ENCODE measurements at places on chromosomes 16 and 17.

DNA sequence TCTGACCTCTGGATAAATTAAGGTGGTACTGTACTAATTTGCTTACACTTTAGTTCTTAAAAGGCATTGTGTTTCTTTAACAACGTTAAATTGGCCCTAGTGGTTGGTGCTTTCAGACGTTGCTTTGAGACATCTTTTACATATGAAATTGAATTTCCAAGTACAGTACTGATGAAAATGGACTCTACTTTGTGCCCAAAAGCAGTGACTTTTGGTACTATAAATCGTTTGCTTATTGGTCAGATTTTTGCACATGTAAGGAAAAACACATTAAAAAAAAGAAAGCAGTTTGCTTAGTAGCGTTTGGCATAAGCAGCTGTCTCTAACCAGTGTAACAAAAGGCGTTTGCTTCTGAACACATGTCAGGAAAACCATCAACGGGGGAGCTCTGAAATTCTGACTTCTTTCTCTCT, 139.6 kb downstream of the CDK5R1 start:
- DNase-seq, result no peak

- no peak for DNase-seq
Observed at GRCh38 chr17:79728908-79729471, 1.8 kb upstream of the ENPP7 start.

GRCh38 chr17:20961586-20961985, 81.2 kb downstream of the USP22 start:
- no peak for DNase-seq

DNA sequence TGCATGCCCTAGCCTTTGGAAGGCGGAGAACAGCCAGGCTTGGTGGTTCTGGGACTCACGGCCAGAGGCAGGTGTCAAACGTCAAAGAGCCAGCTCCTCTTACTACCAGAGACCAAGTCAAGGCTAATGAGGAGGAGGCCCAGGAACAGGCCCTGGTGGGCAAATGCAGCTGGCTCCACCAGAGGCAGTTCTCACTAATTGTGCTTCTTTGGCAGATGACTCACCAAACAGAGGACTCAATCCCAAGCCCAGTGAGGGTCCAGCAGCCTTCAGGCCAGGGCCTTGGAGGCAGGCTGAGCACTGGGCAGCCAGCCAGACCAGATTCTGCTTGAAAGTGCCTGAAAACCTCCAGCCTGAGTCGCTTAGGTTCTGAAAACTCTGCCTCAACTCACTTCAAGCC, 336.5 kb upstream of the CDH5 start:
- no peak for DNase-seq

GRCh38 chr16:64656471-64656870, 465.4 kb downstream of the CDH11 start:
- no peak for DNase-seq

GRCh38 chr16:74874912-74875546, 100.4 kb upstream of the FA2H start:
- no peak for DNase-seq

GRCh38 chr17:44147812-44148211, 6.1 kb downstream of the HROB start:
- DNase-seq, result no peak

GRCh38 chr17:1617620-1618174, 10.9 kb downstream of the SLC43A2 start:
- no peak for DNase-seq

- no peak for DNase-seq
Observed at GRCh38 chr17:48500435-48501426, 30.1 kb downstream of the HOXB1 start.

- no peak for DNase-seq
Observed at GRCh38 chr16:86631444-86631843, 53.1 kb downstream of the FOXL1 start.

GRCh38 chr17:17201907-17202306, 4.2 kb downstream of the PLD6 start:
- no peak for DNase-seq

DNA sequence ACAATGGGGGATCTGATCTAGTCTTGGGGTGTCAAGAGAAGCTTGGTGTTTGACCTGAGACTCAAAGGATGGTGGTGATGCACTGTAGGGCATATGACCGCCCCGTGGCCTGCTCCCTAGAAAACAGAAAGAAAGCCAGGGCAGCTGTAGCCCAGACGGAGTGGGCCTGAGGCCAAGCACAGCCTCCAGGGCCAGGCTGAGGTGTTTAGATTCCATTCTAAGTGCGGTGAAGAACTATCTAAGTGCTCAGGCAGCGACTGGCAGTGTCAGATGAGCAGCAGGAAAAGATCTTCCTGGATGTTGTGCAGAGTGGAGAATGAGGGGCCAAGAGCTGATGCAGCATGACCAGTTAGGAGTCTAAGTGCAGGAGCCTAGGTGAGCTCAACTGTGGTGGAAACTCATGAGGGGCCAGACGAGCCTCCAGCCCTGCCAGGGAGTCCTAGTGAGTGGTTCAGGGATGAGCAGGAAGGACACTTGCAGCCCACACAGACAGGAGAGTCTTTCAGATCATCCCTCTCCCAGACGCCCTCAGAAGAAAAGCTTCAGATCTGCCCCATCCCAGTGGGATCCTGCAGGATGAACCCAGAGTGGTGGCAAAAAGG, 314.2 kb upstream of the CCL2 start:
- no peak for DNase-seq

DNA sequence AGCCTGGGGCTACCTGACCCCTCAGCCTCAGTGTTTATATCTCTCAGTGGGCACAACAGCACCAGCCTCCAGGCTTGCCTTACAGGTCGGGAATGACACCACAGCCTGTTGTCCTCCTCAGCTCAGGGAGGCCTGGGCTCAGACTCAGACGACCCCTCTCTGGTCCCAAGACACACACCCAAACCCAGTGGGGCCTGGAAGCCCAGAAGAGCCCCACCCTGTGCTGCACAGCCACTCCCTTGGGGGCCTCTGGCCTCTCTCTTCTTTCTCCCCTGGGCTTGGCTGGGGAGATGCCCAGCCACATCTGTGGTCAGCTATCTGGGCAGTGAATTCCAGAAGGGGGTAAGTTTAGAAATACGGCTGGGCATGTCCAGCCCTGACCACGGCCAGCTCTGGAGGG, 2.4 kb downstream of the NATD1 start:
- DNase-seq, result no peak

- no peak for DNase-seq
Observed at GRCh38 chr16:79328402-79329165, 272.0 kb downstream of the MAF start.

DNA sequence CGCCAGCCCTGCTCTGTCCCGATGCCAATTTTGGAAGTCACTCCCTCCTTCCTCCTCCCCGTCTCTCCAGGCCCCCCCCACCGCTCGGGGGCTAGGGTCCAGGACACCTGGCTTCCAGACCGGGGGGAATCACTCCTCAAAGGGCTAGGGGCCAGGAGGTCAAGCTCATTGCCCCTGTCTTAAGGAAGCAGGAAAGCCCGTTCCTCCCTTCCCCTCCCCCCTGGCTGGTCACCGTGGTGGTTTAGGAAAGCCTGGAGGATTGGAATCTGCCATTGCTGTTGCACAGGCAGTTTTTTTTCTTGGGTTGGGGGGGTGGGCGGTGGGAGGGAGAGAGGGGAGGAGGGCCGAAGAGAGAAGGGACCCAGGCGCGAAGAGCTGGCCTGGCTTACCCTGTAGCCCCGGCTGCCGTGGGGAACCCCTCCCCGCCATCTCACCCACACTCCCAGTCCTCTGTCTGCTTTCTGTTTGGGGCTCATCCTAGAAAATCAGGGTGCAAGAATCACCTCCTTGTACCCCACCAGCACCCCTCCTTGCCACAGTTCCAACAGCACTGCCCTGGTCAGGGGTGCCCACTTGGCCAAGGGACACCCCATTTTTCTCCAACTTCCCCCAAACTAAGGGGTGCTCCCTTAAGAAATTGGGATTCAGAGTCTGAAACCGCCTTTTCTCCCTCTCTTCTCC, 2.9 kb upstream of the BCL6B start:
- no peak for DNase-seq

DNA sequence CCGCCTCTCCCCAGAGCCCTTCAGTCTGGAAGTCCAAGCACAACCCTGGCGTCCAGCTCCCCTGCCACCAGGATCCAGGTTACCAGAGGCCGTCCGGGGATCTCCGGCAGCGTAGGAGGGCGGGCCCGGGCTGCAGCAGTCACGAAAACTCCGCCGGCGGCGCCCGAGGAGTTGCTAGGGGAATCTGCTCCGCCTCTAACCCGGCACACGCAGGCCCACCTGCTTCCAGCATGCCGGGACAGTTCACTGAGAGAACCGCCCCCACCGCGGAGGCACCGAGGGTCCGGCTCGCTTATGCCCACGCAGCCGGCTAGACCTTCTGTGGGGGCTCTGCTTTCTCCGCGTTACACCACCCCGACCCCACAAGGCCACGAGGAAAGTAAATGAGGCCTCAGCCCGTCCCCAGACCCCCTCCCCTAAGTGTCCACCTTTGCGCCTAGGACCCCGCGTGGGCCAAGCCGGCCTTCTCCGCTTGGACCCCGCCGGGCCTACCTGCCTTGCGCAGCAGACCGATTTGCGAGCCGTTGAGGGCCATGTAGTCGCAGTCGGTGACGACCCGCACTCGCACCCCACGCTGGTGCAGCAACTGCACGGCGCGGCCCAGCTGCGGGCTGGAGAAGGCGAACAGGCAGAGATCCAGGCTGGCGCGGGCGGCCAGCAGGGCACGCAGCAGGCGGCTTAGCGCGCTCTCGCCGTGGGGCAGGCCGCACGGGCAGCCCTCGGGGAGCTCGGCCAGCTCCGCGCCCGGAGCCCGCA, 587 bp downstream of the PLD6 start:
- DNase-seq, result no peak

GRCh38 chr16:48197294-48197693, 41.5 kb upstream of the ABCC12 start:
- DNase-seq, result no peak

- no peak for DNase-seq
Observed at GRCh38 chr17:4425398-4425797, 8.3 kb upstream of the SPNS3 start.

DNA sequence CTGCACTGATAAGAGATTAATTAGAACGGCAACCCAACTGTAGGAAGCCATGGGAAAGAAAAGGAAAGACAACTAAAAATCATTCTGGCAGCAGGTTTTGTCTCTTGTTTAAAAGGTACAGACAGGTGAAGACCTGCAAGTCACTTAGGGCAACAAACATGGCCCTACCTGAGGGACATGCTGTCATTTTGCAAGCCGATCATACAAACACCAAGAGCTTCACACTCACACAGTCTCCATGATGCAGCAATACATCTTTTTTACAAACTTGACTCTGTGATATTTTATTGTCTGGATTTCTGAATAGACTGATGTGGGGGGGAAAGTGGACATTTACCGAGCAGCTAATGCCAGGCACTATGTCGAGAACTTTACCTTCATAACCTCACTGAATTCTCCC, 101.8 kb downstream of the PARN start:
- no peak for DNase-seq

- no peak for DNase-seq
Observed at GRCh38 chr16:9536905-9537304, 445.5 kb downstream of the HAPSTR1 start.

DNA sequence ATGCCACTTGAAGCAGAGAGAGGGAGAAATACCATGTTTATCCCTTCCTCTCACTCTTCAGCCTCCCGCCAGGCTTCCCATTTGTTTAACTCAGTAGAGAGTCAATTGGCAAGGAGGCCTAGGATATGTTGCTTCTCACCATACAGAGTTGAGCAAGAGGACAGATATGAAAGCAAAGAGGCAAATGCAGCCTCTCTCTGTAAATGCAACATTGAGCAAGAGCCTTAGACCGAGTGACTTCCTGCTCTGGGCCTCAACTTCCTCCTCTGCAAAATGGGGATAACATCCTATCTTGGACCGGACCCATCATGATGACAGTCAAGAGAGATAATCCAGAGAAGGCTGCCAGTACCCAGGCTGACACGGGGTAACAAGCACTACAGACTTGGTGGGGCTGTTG, 36.8 kb downstream of the SOCS1 start:
- no peak for DNase-seq

GRCh38 chr17:42342242-42343008, 45.8 kb downstream of the STAT3 start:
- DNase-seq, result no peak

DNA sequence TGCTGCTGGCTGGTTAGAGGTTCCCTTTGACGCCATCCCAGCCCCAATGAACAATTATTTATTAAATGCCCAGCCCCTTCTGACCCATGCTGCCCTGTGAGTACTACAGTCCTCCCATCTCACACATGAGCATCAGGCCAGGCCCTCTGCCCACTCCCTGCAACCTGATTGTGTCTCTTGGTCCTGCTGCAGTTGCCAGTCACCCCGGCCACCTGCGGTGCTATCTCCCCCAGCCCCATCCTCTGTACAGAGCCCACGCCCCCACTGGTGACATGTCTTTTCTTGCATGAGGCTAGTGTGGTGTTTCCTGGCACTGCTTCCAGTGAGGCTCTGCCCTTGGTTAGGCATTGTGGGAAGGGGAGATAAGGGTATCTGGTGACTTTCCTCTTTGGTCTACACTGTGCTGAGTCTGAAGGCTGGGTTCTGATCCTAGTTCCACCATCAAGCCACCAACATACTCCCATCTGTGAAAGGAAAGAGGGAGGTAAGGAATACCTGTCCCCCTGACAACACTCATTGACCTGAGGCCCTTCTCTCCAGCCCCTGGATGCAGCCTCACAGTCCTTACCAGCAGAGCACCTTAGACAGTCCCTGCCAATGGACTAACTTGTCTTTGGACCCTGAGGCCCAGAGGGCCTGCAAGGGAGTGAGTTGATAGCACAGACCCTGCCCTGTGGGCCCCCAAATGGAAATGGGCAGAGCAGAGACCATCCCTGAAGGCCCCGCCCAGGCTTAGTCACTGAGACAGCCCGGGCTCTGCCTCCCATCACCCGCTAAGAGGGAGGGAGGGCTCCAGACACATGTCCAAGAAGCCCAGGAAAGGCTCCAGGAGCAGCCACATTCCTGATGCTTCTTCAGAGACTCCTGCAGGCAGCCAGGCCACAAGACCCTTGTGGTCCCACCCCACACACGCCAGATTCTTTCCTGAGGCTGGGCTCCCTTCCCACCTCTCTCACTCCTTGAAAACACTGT, 11.3 kb downstream of the CX3CL1 start:
- DNase-seq, result no peak

- no peak for DNase-seq
Observed at GRCh38 chr16:83029467-83029866, 402.7 kb downstream of the CDH13 start.

DNA sequence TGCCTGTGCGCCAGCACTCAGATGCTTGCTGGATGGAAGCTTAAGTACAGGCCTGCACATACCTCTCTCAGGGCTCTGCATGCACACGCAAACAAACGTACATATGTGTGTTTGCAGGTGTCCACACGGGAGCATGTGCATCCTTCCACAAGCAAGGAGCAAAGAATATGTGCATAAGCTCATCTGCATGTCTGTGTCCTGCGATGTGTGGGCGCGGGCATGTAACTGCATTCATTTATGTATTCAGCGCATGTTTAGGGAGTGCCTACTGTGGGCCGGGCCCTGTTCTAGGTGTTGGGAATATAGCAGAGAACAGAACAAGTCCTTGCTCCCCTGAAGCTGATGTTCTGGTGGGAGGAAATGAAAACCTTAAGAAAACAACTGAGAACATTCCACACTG, 13.7 kb downstream of the TRPV2 start:
- no peak for DNase-seq

GRCh38 chr17:4635823-4636375, 5.6 kb downstream of the ALOX15 start:
- DNase-seq, result no peak
